ENCODE measurements at places on chromosomes 6 and 20. TPM values are rescaled to one million over a fixed set of nuclear protein-coding genes. Genes with fewer than 3 reads are reported as not detected.

DNA sequence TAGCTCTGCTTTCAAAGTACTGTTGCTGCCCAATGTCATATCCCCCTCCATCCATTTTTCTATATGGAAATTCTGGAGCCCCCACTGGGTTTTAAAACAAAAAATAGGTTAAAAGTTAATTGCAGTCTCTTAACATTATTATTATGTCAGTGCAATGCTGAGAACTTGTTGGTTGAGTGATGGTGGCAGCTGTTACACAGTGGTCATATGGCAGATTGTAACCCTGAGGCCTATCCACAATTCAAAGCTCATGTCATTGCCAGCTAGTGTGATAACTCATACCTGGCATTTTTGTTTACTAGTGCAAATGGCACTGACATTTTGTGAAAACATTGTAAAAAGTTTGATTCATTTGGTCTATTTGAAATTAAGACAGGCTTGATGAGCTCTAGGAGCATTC is 305.7 kb upstream of the FLRT3 start:
- no peak overlapping the region for H3K27ac ChIP-seq
- H3K4me1 ChIP-seq = no peaks in the 10 kb centered on the region
- H3K36me3 ChIP-seq = no peaks in the 10 kb centered on the region
- DNase-seq = no peak

DNA sequence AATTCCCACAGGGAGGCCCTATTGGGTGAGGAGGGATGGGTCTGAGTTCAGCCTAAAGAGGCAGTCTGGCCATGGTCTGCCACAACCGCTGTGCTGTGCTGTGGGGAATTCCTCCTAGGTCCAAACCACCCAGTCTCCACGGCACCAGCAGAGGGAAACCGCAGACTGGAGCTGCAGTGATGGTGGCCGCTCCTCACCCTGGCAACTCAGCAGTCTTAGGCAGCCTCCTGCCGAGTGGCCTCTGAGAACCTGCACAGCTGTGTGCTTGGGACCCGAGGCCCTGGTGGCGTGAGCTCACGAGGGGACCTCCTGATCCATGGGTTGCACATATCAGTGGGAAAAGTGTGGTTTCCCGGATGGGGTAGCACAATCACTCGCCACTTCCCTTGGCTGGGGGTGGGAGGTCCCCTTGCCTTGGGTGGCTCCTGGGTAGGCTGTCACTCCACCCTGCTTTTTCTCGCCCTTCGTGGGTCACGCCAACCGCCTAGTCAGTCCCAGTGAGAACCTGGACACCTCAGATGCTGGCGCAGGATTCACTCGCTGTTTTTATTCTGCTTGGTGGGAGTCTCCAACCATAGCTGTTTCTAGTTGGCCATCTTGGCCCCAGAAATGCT is 242.2 kb downstream of the CDH26 start:
- H3K4me3 ChIP-seq = no peak overlapping the region
- H3K27me3 ChIP-seq = no peaks in the 10 kb centered on the region
- no peak for DNase-seq

- H3K27ac ChIP-seq = peak overlapping the region; percentile 95
- DNase-seq = peak; percentile 62
- no peaks in the 10 kb centered on the region for H3K27me3 ChIP-seq
- peaks cover 4% of the 10 kb centered on the region for H3K36me3 ChIP-seq
Observed at GRCh38 chr6:96898241-96898851, 655 bp upstream of the NDUFAF4 start.

DNA sequence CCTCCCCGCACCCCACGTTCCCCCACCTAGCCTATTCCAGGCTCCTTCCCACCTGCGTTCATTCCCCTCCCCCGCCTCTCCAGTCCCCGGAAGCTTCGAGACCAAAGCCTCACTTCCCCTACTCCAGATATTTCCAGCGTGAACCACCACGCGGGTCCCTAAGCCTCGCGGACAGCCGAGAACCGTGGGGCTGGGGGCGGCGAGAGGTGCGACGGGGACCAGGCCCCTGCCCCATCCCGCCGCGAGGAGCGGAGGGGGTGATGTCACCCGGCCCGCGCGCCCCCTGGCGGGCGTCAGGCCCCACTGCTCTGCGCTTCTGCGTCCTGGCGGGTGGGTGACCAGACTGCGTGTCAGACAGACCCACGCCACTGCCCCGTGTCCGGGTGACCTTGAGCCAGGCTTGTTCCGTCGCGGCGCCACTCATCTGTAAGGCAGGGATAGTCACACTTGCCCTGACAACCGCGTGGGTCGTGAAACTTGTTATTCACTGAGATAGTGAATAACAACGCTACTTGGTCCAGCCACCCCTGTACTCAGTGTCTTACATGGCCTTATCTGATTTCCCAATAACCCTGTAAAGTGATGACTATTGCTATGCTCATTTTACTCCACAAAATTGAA is 9.0 kb upstream of the HSP90AB1 start:
- H3K27me3 ChIP-seq = no peaks in the 10 kb centered on the region
- peak; percentile 67 for DNase-seq
- H3K4me3 ChIP-seq = no peak overlapping the region
- H3K36me3 ChIP-seq = peaks cover 9% of the 10 kb centered on the region

GRCh38 chr6:24504649-24505586 is 10.1 kb downstream of the ALDH5A1 start:
- H3K27me3 ChIP-seq = no peaks in the 10 kb centered on the region
- no peaks in the 10 kb centered on the region for H3K36me3 ChIP-seq
- H3K4me1 ChIP-seq = no peaks in the 10 kb centered on the region
- H3K27ac ChIP-seq = no peak overlapping the region
- H3K4me3 ChIP-seq = no peak overlapping the region

GRCh38 chr6:71852948-71853347 is 33.4 kb upstream of the RIMS1 start:
- no peak overlapping the region for H3K4me3 ChIP-seq
- no peaks in the 10 kb centered on the region for H3K4me1 ChIP-seq
- H3K27me3 ChIP-seq = no peaks in the 10 kb centered on the region

PLA2G7 gene
- total RNA-seq = not detected

GRCh38 chr6:75084872-75085381 is 120.9 kb downstream of the COL12A1 start:
- no peaks in the 10 kb centered on the region for H3K27me3 ChIP-seq
- no peak overlapping the region for H3K4me3 ChIP-seq
- H3K27ac ChIP-seq = no peak overlapping the region
- DNase-seq = no peak

TMEM217 gene
- total RNA-seq = 6.8 TPM

GRCh38 chr20:60352017-60352416 is 393.8 kb downstream of the CDH26 start:
- no peak overlapping the region for H3K4me3 ChIP-seq
- no peak for DNase-seq
- H3K4me1 ChIP-seq = no peaks in the 10 kb centered on the region

SPATA25 gene
- not detected for total RNA-seq
